Suprapubic skin (tissue), 4 donors: ENCODE measurements at places on chromosomes 1 and 21.

- DNase-seq = no peak
Measured at GRCh38 chr1:24319312-24319863, at the start of gene GRHL3. Gene GRHL3, plus strand, starts transcription at chr1:24319357. Its CDS starts 195 bp downstream, at chr1:24319552.

GRCh38 chr21:33760641-33761440 is 118.5 kb downstream of the ITSN1 start:
- DNase-seq = no peak

- no peak for DNase-seq
Measured at GRCh38 chr1:113756461-113756860, 2.8 kb downstream of the PHTF1 start.

GRCh38 chr1:37616330-37616729 is 18.4 kb downstream of the RSPO1 start:
- no peak for DNase-seq

DNA sequence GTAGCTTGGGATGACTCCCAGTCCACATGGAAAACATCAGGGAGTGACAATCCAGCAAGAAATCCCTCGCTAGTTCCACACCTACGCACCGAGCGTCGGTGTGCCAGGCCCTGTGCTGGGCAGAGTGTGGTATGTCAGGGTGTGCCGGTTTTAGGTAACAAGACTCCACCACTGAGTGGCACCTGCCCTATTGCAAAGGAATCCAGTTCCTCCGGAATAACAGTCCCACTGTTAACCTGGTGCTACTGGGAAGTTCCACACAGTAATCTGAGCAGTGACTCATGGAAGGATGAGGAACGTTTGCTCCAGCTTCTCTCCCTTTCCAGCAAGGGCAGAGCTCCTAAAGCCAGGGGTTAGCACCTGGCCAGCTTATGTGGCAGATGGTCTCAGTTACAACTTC is 14.3 kb downstream of the RNF207 start:
- DNase-seq = no peak
